Epithelial cell of proximal tubule (primary cell): ENCODE measurements at places on chromosomes 5 and 9. TPM values are rescaled to one million over a fixed set of nuclear protein-coding genes. Genes with fewer than 3 reads are reported as not detected.

MZB1 gene
- total RNA-seq = not detected in 2 replicates

INSL6 gene
- not detected in 2 replicates for total RNA-seq

NMUR2 gene
- total RNA-seq = 0.22 TPM in 1 of 2 replicates, not detected in the other

SH3PXD2B gene
- 23.7 and 25.6 TPM in 2 replicates for total RNA-seq

CAVIN4 gene
- 0.36 and 0.98 TPM in 2 replicates for total RNA-seq

GPR21 gene
- not detected in 2 replicates for total RNA-seq

SLC45A2 gene
- not detected in 2 replicates for total RNA-seq

FOXD1 gene
- 26.8 and 30.0 TPM in 2 replicates for total RNA-seq

NUTM2F gene
- not detected in 2 replicates for total RNA-seq

LCN9 gene
- not detected in 2 replicates for total RNA-seq

OLFM1 gene
- not detected in 2 replicates for total RNA-seq

LCN6 gene
- not detected in 2 replicates for total RNA-seq

GMCL2 gene
- total RNA-seq = not detected in 2 replicates

NME5 gene
- 1.0 and 3.1 TPM in 2 replicates for total RNA-seq

IFNA2 gene
- not detected in 2 replicates for total RNA-seq
